Heart left ventricle (tissue), 16 donors: ENCODE measurements at places on chromosomes 12 and 14.

DNA sequence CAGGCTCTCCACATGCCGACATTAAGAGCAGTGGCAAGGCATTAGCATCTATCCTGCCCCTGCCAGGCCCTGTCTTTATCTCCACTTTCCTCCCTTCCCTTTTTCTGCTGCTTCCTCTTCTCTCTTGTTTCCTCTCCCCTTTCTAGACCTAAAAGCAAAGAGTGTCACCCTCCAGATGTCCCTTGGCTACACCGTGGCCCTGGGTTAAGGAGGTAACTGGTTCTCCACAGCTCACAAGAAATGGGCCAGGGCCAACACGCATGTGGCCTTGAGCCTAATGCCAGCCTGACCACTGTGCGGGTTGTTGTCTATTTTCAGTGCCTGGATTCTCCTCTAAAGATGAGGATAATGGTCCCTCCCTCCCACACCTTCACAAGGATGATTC lies 41.7 kb upstream of the DDX11 start:
- no peaks in the 10 kb centered on the region for H3K36me3 ChIP-seq
- no peak for DNase-seq

DNA sequence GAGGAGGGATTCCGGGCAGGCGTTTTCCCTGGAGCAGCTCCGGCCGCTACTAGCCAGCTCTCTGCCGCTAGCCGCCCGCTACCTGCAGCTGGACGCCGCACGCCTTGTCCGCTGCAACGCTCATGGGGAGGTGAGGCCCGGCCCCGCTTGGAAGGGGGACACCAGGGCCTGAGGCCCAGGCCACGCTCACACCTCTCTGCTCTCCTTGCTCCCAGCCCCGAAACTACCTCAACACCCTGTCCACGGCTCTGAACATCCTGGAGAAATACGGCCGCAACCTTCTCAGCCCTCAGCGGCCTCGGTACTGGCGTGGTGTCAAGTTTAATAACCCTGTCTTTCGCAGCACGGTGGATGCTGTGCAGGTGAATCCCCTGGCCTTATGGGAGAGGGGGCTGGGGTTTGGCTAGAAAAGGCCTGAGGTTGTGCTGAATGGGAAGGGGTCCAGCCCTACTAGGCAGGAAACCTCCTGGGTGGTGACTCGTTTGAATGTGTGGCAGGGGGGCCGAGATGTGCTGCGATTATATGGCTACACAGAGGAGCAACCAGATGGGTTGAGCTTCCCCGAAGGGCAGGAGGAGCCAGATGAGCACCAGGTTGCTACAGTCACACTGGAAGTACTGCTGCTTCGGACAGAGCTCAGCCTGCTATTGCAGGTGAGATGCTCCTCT lies 597 bp downstream of the RNF31 start:
- peaks cover 63% of the 10 kb centered on the region for H3K36me3 ChIP-seq
- H3K4me3 ChIP-seq: peak overlapping the region; percentile 83
- no peak for DNase-seq
- H3K27me3 ChIP-seq: no peaks in the 10 kb centered on the region
- peak overlapping the region; percentile 39 for H3K27ac ChIP-seq
- peaks cover 23% of the 10 kb centered on the region for H3K4me1 ChIP-seq

- H3K36me3 ChIP-seq: peaks cover 16% of the 10 kb centered on the region
- no peak for DNase-seq
- no peak overlapping the region for H3K4me3 ChIP-seq
- peaks cover 34% of the 10 kb centered on the region for H3K4me1 ChIP-seq
- H3K27ac ChIP-seq: peak overlapping the region; percentile 79
These were observed 230.8 kb downstream of the FOXN3 start for GRCh38 chr14:89185919-89186855.

DNA sequence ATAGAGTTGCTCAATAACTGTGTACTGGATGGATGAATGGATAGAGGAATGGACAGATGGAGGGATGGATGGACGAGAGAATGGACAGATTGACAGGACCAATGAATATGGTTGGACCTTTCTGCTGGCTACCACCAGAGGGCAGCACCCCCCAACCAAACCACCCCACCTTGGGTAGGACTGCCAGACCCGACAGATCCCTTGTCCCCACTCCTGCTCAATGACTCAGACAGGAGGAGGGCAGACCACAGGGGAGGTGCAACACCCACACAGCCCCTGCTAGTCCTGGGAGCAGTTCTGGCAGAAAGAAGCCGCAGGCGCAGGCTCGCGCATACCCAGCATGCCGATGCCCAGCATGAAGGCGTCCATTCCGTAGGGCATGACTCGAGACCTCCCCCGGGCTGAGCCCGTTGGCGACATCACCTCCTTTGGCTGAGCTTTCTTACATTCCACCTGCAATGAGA lies 12.4 kb downstream of the MSI1 start:
- peaks cover 14% of the 10 kb centered on the region for H3K27me3 ChIP-seq
- peak; percentile 80 for DNase-seq
- peaks cover 3% of the 10 kb centered on the region for H3K4me1 ChIP-seq
- H3K4me3 ChIP-seq: no peak overlapping the region
- H3K36me3 ChIP-seq: no peaks in the 10 kb centered on the region

GRCh38 chr12:110015132-110015531 lies 15.9 kb downstream of the ANKRD13A start:
- H3K27ac ChIP-seq: no peak overlapping the region
- peaks cover 4% of the 10 kb centered on the region for H3K4me1 ChIP-seq
- DNase-seq: no peak
- H3K36me3 ChIP-seq: peaks cover 77% of the 10 kb centered on the region

- H3K36me3 ChIP-seq: no peaks in the 10 kb centered on the region
- H3K27ac ChIP-seq: no peak overlapping the region
- H3K4me3 ChIP-seq: no peak overlapping the region
- no peaks in the 10 kb centered on the region for H3K4me1 ChIP-seq
- no peaks in the 10 kb centered on the region for H3K27me3 ChIP-seq
These were observed 374.4 kb downstream of the BCAT1 start for GRCh38 chr12:24574538-24574937.

- no peaks in the 10 kb centered on the region for H3K27me3 ChIP-seq
- no peak overlapping the region for H3K27ac ChIP-seq
- no peaks in the 10 kb centered on the region for H3K36me3 ChIP-seq
- no peaks in the 10 kb centered on the region for H3K4me1 ChIP-seq
- DNase-seq: peak; percentile 81
These were observed 26.2 kb upstream of the PPM1A start for GRCh38 chr14:60222820-60223219.

- peaks cover 20% of the 10 kb centered on the region for H3K4me1 ChIP-seq
- H3K36me3 ChIP-seq: peaks cover 5% of the 10 kb centered on the region
- H3K27ac ChIP-seq: no peak overlapping the region
- H3K27me3 ChIP-seq: no peaks in the 10 kb centered on the region
- no peak for DNase-seq
These were observed 1.8 kb downstream of the COX6A1 start for GRCh38 chr12:120439646-120440247.

DNA sequence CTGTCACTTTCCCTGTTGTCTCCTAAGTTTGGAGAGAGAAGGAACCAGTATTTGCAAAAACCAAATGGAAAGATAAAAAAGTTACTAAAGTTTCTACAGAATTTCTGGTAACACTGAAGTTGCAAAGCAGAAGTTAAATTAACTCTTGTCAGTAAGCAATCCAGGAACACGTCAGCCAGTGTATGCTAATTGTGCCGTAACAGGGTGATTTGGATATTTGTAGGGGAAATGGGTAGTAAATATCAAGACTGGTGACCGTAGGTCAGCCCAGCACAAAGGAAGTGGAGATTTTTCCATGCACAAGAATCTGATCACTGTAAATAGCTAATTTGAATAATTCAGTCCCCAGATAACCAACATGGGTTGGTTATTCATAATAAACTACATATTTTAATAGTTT lies 2.3 kb downstream of the CDKN1B start:
- H3K27ac ChIP-seq: peak overlapping the region; percentile 100
- H3K36me3 ChIP-seq: peaks cover 7% of the 10 kb centered on the region
- H3K4me1 ChIP-seq: peaks cover 61% of the 10 kb centered on the region
- no peaks in the 10 kb centered on the region for H3K27me3 ChIP-seq

GRCh38 chr12:106205208-106206069 lies 42.4 kb downstream of the CKAP4 start:
- peak; percentile 83 for DNase-seq
- H3K4me3 ChIP-seq: no peak overlapping the region
- H3K4me1 ChIP-seq: no peaks in the 10 kb centered on the region
- peak overlapping the region; percentile 37 for H3K27ac ChIP-seq
- H3K36me3 ChIP-seq: no peaks in the 10 kb centered on the region

GRCh38 chr14:70022771-70023445 lies 143.7 kb downstream of the SMOC1 start:
- no peak overlapping the region for H3K27ac ChIP-seq
- no peak for DNase-seq
- H3K4me3 ChIP-seq: no peak overlapping the region

GRCh38 chr14:106211334-106211900 lies 685.0 kb downstream of the TMEM121 start:
- H3K27me3 ChIP-seq: no peaks in the 10 kb centered on the region
- DNase-seq: no peak
- H3K36me3 ChIP-seq: no peaks in the 10 kb centered on the region
- no peak overlapping the region for H3K27ac ChIP-seq
- H3K4me3 ChIP-seq: no peak overlapping the region
